Brain (organoid and tissue), 16 donors: ENCODE measurements at places on chromosomes 5 and 9.

DNA sequence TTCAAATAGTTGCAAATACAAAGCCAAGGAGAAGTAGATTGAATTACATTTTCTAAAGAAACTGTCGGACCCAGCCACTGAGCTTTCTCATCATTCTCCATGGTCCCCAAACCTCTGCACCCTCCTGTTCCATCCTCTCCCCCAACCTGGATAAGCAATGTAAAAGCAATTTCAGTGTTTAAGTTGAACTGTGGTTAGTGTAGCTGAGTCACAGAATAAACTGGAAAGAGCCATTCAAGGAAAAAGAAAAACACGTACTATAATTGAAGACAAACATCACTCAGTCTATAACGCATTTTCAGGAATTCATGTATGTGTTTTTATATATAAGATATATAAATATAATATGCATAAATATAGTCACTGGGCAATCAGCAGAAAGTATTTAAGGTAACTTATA, 54.1 kb upstream of the TMEM161B start:
- no peak for DNase-seq

GRCh38 chr9:135732569-135733257, 30.7 kb downstream of the KCNT1 start:
- no peak for DNase-seq

- DNase-seq: no peak
These were observed 34.0 kb downstream of the ZNF618 start for GRCh38 chr9:113910036-113910639.

DNA sequence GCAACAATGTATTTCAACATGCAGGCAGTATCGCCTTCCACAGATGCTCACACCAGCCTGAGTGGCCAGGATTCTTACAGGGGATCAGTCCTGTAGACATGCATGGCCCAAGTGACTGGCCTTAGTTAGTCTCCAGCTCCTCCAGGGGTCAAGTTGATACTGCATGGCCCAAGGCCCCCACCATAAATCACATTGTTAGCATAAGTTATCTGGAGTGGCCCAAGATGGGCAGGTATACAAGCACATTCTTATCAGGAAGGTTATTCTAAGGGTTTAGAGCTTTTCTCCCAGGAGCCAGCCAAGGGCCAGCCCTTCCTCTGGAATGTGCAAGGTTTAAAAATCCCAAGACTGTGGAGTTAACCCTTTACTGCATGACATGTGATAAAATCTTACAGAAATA, 230.9 kb upstream of the NFIL3 start:
- no peak for DNase-seq

DNA sequence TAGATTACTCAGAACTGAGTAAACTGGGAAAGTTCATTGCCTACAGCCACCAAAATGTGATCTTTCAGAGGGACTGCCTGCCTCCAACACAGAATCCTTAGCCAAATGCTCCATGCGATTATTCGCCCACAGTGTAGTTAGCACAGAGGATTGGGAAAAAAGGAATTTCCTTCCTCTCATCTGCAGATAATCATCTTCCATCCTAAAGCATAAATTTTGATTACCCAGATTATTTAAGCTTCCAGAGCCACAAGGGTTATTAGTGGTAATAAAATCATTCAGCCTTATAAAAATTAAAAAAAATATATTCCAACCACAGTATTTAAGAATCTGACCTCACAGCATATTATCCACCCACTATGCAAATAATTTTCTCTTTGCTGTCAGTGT, 285.3 kb upstream of the GRAMD2B start:
- no peak for DNase-seq

DNA sequence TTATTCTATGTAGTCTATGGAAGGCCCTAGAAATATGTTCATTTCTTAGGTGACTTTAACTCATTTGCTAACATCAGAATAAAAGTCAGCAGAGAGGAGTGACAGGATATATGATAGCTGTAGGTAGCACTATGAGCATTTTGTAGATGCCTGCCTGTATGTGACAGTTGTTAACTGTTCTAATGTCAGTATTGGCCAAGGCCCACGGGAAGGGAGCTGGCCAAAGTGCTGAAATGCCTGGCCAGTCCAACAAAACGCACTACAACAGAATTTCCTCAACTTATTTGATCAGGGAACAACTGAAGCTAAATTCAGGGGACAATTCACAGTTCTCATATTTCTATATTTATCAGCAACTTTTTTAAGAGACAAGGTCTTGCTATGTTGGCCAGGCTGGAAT, 20.8 kb downstream of the SV2C start:
- DNase-seq: no peak

DNA sequence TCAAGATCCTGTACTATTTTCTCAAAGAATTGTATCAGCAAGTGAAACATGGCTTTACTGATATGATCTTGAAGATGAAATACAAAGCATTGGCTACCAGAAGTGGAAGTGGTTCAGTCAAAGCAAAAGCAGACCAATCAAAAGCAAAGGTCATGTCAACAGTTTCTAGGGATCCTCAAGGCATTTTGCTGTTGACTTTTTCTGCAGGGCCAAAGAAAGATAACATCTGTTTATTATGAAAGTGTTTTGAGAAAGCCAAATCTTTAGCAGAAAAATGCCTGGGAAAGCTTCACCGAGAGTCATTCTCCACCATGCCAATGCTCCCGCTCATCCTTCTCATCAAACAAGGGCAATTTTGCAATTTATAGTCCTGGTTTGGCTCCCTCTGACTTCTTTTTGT, 90.3 kb upstream of the ACO1 start:
- no peak for DNase-seq

GRCh38 chr9:87883274-87883673, 597 bp downstream of the SPATA31E1 start:
- DNase-seq: no peak

DNA sequence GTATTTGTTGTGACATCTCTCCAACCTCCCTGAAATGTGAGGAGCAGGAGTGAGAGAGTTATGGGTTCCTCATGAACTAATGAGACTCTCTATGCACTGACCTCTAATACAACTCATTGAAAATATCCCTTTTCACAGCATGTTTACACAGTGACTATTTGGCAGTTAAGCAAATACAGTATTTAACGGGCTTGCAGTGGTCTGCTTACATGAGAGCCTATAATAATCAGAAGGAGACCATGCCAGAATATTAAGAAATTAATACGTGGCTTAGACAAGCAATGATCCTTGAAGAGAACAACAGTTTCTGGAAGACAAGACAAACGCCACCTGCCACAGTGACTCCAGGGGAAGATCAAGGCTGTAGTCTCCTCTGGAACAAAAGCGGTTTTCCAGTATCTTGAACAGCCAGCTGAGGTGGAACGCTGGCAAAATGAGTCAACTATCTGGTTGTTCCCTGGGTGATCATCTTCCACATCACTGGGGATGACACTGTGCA, 424.5 kb downstream of the DMAC1 start:
- DNase-seq: no peak

DNA sequence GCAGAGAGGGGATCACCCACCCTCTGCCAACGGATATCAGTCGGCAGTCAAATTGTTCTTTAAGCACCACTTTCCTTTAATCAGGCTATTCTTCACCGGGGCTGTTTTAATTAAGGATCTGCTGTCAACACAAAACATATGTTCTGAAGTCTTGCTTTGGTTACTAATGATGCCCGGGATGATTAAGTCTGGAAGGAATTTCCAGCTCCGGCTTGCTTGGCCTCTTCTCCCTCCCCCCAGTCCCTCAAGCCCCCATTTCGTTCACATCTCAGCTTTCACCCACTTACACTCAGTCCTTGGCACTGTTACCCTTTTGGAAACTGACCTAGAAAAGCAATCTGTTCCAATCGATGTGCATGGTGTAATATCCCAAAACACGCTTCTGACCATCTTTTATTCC, 74.7 kb downstream of the MSX2 start:
- peak; percentile 25 for DNase-seq

- no peak for DNase-seq
These were observed 64.2 kb downstream of the PCA3 start for GRCh38 chr9:76828447-76828846.

DNA sequence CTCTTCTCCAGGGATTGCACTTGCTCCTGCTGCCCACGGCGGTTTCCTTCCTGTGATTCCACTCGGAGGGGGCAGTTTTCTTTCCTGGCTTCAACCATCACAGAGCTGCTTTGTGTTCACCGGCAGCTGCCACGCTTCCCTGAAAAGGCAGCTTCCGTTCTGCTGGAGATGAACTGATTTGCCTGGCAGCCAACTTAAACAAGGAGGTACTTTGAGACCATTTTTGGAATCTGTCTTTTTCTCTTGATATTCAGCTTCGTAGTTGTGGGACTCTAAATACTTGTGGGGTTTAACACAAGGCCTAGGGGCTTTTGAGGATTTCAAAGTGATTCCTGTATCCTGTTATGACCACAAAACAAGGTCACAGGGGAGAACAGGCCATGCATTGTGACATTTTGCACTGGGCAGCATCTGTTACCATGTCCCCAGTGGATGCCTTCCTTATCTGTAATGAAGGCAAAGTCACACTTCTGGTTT, 192.0 kb downstream of the MTRR start:
- peak; percentile 55 for DNase-seq

GRCh38 chr5:35345222-35345621, 114.9 kb upstream of the PRLR start:
- DNase-seq: no peak

GRCh38 chr9:78044886-78045285, 13.3 kb upstream of the GNAQ start:
- no peak for DNase-seq

DNA sequence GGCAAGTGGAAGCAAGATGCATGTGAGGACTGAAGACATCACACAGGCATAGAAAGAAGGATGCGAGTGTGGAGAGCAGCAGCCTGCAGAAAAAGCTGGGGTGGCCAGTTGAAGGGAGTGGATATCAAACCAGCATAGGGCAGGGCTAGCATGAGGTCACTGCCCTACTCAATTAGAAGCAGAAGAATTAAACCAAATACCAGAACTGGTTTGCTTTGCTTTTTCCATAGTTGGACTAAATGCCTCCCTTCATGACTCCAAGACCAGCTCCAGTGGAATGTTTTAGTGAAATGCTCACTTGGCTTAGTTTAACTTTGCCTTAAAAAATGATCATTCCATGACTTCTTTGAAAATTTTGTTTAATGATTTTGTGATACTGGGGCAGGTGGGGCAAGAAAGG, 45.8 kb downstream of the TMEM167A start:
- no peak for DNase-seq

DNA sequence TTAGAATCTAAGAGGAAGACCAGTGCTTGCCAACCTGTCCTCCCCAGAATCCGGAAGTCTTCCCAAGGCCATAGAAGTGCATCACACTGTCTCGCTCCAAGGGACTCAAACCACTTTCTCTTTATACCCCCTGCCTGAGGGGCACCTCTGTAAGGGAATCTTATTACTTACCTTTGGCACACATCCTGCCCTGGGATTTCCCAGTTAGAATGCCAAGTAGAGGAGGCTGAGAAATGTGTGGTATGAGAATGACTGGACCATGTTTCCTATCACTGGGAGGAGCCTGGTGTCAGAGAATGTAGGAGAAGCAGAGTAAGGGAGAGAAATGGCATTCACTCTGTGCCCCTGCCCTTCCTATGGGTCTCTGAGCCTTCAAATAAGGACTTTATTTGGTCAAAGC, 85.8 kb downstream of the AOPEP start:
- no peak for DNase-seq

GRCh38 chr5:85512896-85513295, 1104.8 kb upstream of the COX7C start:
- DNase-seq: no peak

- no peak for DNase-seq
These were observed 13.0 kb upstream of the CYFIP2 start for GRCh38 chr5:157252711-157253465.

DNA sequence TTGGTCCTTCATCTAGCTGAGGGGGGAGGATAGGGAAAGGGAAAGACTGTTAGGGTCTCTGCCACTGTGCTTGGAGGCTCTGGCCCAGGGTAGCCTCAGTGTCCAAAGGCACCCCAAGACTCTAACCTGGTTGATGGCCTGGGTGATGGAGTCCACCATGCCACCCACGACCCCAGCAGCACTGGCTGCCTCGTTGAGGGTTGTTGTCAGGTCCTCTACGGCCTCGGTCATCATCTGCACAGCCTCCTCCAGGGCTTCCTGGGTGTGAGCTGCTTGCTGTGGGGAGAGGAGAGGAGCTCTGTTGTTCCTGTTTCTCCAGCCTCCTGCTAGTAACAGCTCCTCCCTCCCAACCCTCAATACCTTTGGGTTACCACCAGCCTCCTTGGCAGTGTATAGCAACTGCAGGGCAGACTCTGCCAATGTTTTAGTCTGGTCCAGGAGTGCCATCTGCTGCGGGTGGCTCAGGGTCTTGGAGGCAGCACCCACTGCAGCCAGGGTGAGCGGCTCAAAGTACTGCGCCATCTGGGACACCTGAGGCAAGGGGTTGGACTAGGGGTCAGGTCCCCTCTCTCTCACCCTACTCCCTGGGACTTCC, 16.2 kb upstream of the TPM2 start:
- no peak for DNase-seq

GRCh38 chr5:40754381-40755092, 1.2 kb downstream of the TTC33 start:
- peak; percentile 9 for DNase-seq

- no peak for DNase-seq
These were observed 405.5 kb downstream of the ARHGEF28 start for GRCh38 chr5:74031536-74031935.

DNA sequence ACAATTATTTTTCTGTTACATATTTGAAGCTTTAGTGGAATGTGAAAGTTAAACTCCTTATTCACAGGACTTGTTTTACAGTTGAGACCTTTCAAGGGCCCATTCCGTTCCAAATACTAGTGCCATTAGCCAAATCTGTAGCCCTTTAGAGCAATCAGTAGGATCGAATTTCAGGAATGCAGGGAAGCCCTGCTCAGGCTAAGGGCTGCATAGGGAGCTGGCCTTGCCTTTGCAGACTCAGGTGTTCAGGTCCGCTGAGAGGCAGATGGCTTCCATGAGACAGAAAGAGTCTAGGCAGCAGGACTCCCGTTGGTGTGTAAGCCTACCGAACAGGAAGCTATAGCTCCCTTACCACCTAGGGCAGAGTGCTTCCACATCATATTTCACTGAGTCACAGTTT, 150.1 kb upstream of the SLC27A6 start:
- DNase-seq: no peak

DNA sequence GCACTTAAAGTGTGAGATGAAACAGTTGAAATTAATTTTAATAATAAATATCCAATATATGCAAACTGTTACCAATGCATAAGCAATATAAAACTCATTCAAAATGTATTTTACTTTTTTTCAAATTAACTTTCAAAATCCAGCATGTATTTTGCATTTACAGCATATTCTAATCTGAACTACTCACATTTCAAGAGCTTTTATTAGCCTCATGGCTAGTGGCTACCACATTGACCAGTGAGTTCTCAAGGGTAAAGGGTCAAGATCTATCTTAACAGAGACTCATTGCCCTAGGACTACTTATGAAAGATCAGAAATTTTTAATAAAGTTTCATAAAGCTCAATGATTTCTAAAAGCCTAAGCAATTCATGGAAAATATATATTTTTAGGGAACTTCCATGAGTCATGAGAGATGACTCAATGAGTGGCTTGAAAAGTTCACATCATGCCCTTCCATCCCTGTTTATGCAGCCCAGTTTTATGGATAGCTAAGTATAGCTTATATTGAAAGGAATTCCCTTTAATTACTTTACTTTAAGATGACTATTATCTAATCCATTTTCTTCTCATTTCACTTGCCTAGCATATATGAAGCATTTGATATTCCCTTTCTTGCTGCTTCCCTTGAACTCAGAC, 608.6 kb downstream of the SLCO4C1 start:
- DNase-seq: no peak
